Nephron progenitor cell (in vitro differentiated cells): ENCODE measurements at places on chromosomes 6 and 20.

DNA sequence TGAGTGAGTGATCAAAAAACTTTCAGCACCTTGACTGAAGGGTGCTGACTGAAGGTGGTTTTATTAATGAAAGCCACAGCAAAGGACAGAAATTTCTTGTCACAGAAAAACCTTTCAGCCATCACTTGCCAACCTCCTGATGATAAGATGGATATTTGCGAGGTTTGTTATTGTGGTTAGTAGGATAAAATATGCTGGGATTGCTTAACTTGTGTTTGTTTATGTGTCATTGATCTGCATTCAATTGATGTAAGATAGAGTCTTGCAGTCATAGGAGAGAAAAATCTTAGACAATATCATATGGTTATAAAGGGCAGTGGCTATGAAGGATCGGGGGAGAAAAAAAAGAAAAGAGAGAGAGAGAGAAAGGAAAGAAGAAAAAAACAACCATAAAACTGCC, 1.2 kb downstream of the TSBP1 start:
- DNase-seq, result no peak

DNA sequence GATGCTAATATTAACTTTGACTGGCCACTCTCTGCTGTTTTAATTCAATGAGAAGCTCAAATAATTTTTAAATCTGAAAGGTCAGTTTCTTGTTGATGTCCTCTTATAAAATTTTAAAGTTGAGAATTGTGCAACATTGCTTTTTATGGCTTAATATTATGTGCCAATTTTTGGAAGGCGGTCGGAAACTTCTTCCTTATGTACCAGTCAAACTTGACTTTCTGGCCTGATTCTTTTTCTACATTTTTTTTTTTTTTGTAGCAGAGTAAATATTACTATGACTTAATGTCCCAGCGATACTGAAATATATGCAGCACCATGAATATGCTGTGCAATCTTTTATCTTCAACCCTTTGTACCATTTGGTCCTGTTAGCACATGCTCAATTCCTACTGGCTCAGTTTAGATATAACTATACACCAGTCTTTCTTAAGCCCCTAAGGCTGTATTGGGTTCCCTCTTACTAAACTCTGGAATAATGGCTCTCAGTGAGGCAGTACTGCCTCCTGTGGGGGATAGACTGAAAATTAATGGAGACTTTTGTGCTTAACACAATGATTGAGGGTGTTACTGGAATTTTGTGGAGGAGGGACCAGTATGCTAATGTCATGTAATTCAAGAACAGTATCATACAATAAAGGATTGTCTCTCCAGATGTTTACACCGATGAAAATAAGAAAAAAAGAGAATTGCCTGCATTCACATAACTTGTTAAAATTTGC, 156.4 kb upstream of the SYNCRIP start:
- no peak for DNase-seq

DNA sequence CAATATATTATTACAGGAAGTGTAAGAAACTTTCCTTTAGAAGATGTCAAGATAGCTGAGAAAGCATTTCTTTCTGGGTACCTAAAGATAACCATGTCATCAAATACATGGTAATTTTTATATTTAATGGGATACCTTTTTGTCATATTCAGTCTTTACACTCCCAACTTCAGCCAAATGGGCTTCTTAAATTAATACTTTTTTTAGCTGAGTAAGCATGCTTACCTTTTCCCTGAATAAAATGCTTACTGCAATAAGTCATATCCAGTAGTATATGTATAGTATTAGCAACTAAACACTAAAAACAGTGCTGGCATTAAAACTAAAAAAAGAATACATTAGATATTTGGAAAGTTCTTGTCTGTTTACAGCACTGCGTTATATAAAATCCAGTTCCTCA, 17.4 kb upstream of the PBOV1 start:
- DNase-seq, result no peak

GRCh38 chr20:59633656-59634251, 29.4 kb downstream of the PHACTR3 start:
- DNase-seq, result no peak

GRCh38 chr6:120274547-120274946, 925.0 kb upstream of the MAN1A1 start:
- DNase-seq, result no peak

GRCh38 chr20:8386991-8387390, 254.9 kb downstream of the PLCB1 start:
- no peak for DNase-seq

GRCh38 chr6:102660303-102660702, 1266.8 kb downstream of the GRIK2 start:
- no peak for DNase-seq

DNA sequence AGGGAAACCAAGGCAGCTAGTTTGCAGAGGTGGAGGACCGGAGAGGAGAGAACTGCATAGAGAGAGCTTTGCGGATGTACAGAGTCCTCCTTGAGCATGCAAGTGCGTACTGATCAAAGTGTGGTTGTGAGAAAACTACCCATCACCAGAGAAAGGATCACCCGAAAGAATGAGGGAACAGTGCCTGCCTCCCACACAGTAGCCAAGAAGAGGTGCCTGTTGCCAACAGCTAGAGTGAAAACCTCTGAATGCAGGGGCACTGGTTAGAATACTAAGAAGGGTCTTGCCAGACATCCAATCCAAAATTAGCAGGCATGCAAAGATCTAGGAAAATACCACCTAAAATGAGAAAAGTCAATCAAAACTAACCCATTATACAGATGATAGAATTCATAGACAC, 166.6 kb upstream of the AKAP12 start:
- DNase-seq, result no peak

- no peak for DNase-seq
These were observed 8.7 kb upstream of the CCN5 start for GRCh38 chr20:44706301-44707017.

- no peak for DNase-seq
These were observed 696.7 kb downstream of the C6orf118 start for GRCh38 chr6:164612751-164613150.

DNA sequence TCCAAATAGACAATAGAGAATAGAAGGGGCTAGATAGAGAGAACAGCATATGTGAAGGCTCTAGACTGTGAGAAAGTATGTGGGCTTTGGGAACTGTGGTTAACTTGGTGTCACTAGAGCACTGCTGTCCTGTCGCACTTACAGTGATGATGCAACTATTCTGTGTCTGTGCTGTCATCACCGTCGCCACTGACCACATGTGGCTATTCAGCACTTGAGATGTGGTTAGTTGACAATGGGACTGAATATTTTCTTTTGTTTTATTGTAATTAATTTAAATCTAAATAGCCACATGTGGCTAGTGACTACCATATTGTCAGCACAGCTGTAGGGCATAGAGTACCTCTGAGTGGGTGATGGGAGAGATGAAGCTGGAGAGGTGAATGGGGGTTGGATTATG, 39.0 kb upstream of the IFNGR1 start:
- no peak for DNase-seq

DNA sequence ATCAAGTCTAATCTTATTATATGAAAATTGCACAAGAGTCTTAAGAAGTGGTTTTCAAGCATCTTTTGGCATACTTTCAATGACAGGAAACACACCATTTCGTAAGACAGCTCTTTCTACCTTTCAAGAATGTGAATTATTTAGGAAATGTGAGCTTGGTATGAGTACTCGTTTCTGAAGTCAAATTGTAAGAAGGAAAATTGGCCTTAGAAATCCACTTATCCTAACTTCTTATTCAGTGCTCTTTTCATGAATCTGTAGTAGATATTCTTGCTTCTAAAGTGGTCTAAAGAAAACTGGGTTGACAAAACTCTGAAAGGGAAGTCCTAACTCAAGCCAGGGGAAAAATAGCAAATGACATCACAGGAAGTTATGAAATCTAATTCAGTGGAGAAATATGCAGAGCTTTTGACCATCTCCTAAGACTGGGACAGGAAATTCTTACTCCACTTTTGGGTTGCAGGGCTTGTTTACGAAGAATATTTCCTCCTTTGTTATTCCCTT, 38.5 kb upstream of the OGFRL1 start:
- DNase-seq, result no peak

DNA sequence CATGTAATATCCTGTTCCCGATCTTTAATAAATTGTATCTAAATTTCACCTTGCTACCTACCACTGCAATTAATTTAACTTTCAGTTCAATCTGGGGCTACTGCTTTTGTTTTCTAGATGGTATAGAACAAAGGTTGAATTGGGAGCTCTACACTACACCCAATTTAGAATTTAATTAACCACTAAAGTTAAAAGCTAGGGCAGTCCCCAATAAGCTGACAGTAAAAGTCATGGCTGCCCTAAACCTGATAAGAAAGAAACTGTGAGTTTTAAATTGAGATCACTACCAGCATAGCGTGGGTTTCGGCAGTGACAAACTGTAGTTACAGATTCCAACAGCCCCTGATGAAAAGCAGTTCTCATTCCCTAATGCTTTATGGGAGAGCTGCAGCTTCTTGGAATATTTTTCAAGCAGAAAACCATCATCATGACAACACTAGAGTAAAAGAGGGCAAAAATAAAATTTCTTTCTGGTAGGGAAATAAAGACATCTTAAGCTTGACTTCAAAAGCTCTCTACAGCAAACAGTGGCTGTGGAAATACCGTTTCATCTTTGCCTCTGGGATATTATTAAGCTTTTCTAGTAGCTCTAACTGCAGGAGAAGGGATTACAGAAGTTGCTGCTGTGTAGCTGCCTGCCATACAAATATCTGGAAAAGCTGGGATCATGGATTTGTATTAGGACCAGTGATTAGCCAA, 1372.1 kb downstream of the EPHA7 start:
- DNase-seq, result no peak

DNA sequence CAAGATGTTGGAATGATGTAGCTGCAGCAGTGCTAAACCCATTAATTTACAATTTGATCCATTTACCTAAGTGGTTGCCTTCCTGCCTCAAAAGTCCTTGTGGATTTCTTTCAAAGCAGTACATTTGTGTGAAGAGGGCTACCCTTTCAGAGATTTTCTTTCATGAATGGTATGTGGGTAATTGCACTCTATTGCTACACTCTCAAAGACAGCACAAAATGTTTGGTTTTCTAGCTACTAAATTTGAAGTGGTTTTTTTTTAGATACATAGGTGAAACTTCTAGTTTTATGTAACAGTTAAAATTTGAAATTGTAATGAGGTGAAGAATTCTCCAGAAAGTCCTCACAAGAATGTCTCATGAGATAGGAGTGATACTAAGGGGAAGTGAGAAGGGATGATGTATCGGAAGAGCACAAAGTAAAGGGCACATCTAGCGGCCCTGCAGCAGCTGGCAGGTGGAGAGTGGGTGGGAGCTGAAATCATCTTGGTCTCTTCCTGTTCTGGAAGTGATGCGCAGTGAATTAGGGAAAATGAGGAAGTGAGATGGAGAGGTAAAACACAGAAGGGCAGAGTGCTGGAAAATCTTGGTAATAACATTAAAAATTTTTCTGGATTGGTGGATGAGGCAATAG, 236.8 kb upstream of the MAN1A1 start:
- no peak for DNase-seq

- no peak for DNase-seq
These were observed 505.0 kb downstream of the PRKN start for GRCh38 chr6:162222521-162222920.

- DNase-seq, result no peak
These were observed 29.9 kb upstream of the MYO6 start for GRCh38 chr6:75719133-75719532.

DNA sequence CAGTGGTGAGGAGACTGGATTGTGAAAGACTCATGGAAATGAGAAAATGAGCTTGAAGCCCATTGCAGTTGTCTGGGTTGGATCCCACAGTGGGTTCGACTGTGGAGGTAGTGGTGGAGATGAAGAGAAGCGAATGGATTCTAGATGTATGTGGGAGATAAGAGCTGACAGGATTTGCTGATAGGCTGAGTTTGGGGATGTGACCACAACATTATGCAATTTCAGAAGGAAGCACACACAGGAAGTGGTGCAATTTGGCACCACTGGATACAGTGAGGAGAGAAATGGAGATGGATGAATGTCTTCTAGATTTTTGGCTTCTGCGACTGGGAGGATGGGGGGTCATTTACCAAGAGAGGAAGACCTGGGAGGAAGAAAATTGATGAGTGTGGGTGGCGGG, 64.4 kb upstream of the MAFB start:
- DNase-seq, result no peak

GRCh38 chr20:57361517-57361916, 10.5 kb downstream of the RAE1 start:
- no peak for DNase-seq

- no peak for DNase-seq
These were observed 78.9 kb downstream of the ANKRD60 start for GRCh38 chr20:58149437-58150091.

GRCh38 chr6:153790048-153790447, 249.0 kb upstream of the OPRM1 start:
- no peak for DNase-seq

GRCh38 chr6:44650947-44651346, 263.4 kb downstream of the CDC5L start:
- DNase-seq, result no peak

DNA sequence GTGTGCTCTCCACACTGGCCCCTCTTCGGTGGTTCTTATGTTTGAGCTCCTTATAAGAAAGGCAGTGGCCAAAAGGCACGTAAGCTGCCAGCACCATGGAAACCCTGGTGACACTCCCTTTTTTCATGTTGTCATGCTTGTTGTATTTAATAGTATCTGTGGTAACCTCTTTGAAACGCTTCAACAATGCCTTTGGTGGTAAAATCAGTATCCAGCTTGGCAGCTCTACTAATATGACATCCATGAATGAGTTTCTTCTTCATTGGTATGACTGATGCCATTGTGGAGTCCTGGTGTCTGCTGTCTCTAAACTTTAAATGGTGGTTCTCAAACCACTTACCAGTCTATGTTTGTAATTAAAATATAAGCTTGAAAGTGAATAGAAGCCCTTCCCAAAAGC, 10.7 kb upstream of the MYLK2 start:
- DNase-seq, result no peak

DNA sequence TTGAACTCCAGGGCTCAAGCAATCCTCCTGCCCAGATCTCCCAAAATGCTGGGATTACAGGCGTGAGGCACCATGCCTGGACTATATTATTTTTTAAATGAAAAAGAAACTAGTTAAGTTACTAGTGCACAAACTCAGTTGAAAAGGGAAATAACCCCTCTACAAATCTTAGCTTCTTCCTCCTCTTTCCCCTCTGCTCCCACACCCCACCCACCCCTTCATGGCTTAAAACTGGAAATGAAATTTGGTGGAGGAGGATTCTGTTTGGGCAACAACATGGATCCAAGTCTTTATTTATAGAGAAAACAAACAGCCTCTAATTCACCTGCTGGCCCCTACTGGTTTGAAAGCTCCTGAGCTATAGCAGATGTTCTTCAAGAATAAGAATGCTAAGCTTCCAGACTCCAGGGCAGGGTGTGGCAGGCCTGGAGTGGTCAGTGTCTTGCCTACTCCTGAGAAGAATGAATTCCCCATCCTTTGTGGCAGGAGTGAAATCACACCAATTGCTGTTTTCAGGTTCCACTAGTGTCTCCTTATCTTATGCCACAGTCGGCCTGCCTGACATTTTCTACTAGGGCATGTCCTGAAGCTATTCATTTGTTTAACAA, 73.5 kb downstream of the ZFP64 start:
- no peak for DNase-seq
